ENCODE measurements at places on chromosomes 6 and 20.

DNA sequence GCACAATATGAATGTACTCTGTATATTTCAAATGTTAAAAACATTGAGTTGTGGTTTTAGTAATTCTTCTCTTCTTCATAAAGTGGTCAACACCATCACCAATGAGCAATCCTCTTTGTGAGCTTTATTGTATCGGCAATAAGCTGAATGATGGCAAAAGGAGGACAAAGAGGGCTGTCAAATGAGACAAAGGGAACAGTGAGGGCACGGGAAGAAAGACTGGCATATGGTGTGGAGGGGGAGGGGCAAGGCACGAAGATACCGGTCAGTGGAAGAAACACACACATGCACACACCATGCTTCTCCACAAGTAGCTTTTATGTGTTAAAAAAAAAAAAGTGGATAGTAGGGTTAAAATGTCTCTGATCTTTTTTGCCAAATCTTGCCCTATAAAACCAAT lies 506.8 kb upstream of the CITED2 start:
- no peak for DNase-seq

GRCh38 chr6:48429021-48429420 lies 318.0 kb upstream of the PTCHD4 start:
- DNase-seq, result no peak

- DNase-seq, result no peak
Observed at GRCh38 chr6:107361753-107362604, 97.4 kb downstream of the PDSS2 start.

DNA sequence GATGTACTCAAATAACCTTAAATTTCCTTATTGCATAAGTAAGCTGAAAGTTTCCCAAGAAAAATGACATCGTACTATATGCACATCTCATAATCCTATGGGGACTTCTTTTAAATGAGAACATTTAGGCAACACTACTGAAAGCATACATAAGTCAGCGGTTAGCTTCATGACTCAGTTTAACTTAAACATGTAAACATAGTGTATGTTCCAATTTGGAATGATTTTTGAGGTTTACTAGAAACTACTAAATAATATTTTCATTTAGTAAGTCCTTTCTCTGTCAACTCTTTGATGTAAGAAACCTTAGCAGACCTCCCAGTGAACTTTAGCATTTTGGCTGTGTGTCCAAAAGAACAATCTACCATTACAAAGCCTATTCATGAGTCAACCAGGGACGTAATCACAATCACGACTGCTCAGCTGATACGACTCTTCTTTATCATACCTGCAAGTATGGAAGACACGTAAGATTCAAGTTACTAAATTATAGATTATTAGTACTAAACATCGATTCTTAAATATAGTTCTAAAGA lies 19.3 kb downstream of the HIVEP2 start:
- no peak for DNase-seq

GRCh38 chr6:74609871-74610270 lies 596.0 kb downstream of the COL12A1 start:
- DNase-seq, result no peak

GRCh38 chr6:158408552-158409130 lies 96.4 kb downstream of the TULP4 start:
- no peak for DNase-seq

- no peak for DNase-seq
Observed at GRCh38 chr20:62567246-62568044, 74.9 kb upstream of the SLCO4A1 start.

GRCh38 chr6:44575644-44576043 lies 188.1 kb downstream of the CDC5L start:
- DNase-seq, result no peak

DNA sequence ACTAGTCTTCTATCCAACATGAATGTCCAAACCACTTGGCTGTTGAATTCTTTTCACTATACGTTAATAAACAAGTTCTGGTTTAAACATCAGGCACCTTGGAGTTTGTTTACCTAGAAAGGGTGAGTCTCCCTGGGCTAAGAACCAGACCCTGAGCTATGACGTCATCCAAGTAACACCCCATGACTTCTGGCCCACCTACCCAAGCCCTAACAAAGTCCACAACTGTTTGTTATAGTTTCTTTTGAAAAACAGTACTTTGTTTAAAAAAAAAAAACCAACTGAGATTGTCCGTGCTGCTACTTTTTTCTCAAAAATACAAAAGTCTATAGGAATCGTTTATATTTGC lies 146.9 kb upstream of the BEND6 start:
- no peak for DNase-seq

All from stimulated activated CD8-positive, alpha-beta memory T cell treated with anti-CD3 and anti-CD28 coated beads, Interleukin-15, amount 100 ng/mL, for 1 hour (primary cell).